ENCODE measurements at places on chromosomes 16 and 17.

- DNase-seq = no peak
Observed at GRCh38 chr17:64154717-64155116, 24.8 kb upstream of the ERN1 start.

DNA sequence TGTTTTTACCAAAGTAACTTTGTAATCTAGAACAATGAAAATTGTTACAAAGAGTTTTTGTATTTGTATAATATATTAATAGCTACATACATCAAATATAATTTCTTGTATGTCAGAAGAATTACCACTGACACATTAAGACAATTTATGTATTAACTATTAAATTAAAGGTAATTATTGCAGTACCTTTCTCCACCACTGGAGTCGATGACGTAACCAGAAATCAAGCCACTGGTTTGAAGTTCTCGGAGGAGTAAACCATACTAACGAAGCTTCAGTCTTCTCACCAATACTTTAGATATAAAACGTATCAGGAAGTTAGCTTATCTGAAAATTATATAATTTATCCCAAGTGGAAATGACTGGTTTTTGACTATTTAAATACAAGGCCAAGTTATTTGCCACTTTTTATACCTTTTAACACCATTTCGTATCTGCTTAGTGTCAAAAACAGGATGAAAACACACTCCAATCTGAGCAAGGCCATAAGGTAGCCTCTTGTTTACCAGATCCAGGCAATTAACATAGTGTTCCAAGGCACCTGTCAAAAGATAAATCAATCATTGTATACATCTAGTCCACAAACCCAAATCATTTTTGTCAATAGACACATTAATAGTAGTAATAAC, 4.3 kb downstream of the POLG2 start:
- DNase-seq = no peak

DNA sequence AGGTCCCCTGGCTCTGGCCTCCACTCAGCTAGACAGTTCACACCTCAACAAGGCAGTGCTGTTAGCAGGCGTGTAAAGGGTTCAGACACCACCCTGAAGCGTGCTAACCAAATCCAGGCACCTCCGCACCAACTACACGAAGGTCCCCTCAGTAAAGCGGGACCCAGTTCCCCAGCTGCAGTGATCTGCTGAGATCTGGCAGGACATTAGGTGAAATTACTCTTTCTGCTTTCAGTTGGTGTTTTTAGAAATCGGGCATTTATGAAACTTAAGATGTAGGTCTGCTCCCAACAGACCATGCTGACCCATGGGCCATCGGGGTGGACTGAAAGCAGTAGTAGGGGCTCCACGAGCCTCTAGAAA, 27.1 kb downstream of the FBXO31 start:
- DNase-seq = no peak

- no peak for DNase-seq
Observed at GRCh38 chr17:82036634-82037091, 834 bp downstream of the DCXR start.

DNA sequence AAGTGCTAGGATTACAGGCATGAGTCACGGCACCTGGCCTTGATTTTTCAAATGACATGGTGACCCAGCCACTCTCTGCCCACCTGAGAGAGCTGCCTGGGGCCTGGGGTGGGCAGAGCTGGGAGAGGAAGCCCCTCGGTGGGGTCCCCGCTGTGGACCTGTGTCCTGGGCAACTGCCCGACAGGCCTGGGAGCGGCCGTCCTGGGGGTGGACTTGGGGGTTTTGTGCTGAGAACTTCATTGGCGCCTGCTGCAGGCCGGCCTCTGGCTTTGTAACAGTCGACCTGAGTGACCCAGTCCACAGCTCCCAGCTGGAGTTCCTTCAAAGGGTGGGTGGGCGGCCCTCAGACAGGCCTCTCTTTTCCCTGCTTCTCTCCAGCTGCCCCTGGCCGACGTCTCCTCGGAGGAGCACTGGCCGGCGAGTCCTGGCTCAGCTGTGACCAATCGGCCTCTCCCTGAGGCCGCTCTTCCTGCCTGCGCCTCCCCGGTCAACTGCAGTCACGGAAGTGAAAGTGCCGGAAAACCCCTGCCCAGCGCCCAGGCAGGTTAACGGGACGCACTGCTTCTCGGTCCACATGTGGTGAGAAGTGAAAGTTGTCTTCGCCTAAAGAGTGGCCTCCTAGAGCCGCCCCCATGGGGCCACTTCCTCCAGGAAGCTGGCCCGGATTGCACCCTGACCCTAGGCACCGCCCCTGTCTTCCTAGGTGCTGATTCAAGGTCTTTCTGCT, 5.5 kb downstream of the CBFA2T3 start:
- no peak for DNase-seq

DNA sequence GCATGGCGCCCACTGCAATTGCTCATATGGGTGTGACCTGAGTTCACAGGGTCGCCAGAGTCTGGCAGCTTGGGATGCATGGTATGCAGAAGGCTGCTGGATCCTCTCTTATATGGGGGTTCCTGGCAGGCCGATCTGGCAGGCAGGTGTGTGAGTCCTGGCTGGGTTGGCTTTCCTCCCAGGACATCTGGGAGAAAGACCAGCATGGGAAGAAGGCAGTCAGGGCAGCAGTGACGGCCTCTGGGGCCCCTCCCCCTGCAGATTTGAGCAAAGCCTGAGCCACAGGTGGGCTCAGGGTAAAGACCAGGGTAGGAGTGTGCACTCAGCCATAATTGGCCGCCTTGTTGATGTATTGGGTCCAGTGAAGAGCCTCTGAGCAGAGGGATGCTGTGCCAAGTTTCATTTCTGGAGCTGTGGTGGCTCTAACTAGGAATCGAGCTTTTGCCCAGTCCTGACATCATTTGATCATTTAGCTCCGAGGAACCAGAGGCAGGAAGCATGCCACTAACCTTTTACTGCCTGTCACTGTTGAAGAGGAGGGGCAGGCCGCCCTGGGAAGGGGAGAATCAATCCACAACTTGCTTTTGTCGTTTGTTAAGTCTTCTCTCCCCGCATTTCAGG, 174.3 kb downstream of the CCDC182 start:
- DNase-seq = no peak

DNA sequence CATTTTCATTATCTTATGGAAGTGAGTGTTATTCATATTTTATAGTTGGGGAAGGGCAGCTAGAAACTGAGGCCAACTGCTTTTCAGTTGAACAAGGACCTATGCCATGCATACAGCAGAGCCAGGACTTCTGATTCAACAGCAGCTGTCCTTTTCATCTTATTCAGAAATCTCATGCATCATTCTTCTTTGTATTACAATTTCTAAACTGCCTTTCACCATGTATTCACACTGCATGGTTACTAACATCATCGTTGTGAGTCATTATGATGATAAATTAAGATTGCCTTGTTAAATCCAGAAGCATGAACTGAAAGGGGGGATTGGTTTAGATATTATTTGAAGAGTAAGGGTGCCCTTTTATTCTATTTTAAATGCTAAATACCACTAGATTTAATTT, 1470.1 kb upstream of the GOT2 start:
- DNase-seq = no peak

GRCh38 chr17:52027620-52028295, 130.8 kb downstream of the CA10 start:
- DNase-seq = no peak

DNA sequence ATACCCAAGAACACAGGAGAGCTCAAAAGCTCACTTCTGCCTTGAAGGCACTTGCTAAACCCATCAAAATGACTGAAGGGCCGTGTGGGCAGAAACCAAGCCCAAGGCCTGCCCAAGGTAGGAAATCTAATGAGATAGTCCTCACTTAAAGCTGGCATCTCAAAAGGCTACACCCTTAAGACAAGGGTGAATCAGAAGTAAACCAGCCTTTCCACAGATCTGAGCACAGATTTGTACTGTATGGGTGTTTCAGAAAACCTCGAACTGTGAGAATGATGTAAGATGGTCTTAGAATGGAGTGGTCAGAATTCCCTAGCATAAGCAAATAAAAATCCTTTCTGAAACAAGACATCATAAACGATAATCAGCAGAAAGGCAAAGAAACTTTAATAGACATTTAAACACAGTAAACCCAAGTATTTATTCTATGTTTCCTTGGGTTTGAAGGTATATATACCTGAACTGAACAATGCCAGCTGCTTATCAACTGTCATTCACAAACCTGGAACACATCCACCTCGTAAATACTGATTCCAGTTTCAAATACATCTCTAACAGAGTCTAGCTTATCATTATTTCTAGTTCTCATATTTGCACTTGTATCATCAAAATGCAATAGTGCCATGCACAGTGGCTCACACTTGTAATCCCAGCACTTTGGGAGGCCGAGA, 37.8 kb downstream of the GLG1 start:
- DNase-seq = no peak

DNA sequence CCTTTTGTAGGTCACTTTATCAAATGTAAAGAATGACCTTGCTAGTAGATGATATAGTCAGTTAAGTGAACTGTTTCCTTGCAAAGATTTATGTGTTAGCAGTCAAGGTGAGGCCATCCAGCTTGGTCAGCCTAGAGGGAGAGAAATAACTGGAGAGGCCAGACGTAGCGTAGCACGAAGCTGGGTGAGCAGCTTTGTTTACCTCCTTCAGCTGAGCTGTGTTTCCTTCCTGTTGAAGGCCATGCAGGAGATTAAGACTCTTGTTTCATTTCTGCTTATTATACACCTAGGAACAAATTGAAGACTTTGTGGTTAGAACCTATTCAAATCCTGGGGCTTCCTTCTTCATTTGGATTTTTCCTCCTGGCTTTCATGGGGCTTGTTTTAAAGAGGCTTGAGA, 267.1 kb downstream of the PHKB start:
- DNase-seq = no peak

DNA sequence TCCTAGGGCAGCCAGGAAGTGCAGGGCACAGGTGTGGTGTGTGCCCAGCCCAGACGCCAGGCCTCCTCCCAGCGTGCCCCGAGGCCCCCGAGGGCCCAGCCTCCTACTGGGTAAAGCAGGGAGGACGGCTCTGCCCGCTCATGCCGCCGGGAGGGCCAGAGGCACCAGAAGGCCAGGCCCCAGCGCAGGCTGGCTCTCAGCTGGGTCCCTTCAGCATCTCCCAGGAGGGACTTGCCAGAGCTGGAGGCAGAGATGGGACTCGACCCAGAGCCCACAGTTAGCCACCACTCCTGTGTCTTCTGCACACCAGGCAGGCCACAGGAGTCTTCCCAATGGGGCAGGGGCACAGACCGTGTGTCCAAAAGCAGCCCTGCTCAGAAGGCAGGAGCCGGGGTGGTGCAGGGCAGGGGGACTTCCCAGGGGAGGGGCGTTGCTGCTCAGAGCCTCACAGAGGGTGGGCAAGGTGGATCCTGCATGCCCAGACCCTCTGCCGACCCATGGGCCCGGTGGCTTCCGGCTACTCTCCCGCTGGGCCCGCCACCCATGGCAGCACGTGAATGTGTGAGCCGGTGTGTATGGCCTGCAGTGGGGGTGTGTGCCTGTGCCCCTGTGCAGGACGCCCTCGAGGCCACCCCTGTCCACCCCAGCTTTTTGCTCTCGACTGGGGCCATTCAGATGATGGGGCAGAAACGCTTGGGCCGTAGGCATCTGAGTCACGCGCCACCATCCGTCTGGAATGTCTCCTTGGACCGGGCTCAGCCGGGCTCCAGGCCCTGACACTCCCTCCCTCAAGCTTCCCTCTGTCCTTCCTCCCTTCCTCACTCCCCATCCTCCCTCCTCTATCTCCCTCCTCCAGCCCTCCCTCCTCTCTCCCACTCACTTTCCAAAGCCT, 5.7 kb upstream of the ZNF469 start:
- DNase-seq = no peak

- no peak for DNase-seq
Observed at GRCh38 chr16:5601957-5602356, 504.4 kb upstream of the EEF2KMT start.

DNA sequence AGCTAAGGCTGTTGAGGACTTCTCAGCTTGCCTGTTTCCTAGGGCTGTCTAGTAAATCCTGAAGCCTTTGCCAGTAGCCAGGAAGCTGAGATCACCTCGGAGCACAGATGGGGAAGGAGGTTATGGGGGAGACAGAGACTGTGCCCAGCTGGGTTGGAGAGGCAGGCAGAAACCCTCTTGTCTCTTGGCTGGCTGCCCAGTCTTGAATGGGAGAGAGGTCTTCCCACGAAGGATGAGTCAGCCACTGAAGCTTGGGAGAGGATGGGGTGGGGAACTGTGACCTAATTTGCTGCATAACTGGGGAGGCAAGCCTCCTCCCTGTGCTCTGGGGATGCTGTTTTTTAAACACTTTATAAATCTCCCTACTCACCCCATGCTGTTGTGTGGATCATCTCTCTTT, 69.8 kb downstream of the SHISA9 start:
- DNase-seq = peak; percentile 78

DNA sequence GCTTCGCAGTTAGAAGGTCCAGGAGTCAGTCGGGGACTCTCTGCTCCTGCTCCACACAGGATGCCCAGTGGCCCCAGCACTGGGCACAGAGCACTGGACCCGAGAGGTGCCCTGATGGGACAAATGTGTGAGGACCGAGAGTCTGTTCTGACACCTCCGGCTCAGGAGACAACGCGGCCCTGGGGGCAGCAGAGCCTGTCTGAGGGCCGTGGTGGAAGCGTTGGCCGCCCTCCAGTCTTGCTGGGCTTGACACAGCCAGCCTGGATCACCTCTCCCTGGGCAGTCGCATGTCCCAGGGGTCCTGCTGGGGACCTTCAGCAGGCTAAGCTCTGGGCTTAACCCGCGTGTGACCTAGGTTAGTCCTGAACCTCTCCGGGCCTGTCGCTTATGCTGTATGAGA, 23.1 kb downstream of the LGALS9 start:
- DNase-seq = no peak

- no peak for DNase-seq
Observed at GRCh38 chr17:82177761-82178498, 34.7 kb downstream of the CCDC57 start.

GRCh38 chr17:45170280-45170930, 8.7 kb downstream of the HEXIM2 start:
- DNase-seq = no peak

- DNase-seq = peak; percentile 72
Observed at GRCh38 chr17:73278465-73279453, 17.1 kb upstream of the CPSF4L start.

DNA sequence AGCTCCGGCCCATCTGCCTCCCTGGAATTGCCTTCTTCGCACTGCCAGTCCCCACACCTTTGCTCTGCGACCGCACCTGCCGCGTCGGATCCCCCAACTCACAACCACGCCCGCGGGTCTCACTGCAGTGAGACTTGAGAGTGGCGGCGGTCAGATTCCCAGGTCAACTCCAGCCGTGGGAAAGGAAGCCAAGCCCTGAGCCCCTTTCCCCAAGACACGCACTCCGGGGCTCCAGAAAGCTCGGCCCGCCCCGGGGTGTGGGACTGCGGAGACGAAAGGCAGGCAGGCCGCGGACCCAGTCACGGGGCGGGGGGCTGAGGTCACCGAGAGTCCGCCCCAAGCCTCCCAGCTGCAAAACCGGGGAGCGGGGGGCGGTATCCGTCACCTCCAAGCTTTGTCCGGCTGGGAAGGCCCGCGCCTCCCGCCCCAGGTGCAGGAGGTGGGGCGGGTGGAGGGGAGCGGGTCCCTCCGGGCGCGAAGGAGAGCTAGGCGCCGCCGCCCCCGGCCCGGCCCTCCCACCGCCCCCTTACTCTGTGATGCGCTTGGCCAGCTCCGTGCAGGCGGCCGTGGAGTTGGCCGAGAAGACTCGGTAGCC, 615 bp downstream of the PRPSAP1 start:
- DNase-seq = no peak

- DNase-seq = no peak
Observed at GRCh38 chr17:2571523-2572303, 21.7 kb upstream of the PAFAH1B1 start.

GRCh38 chr17:57577751-57578607, 167.1 kb downstream of the CCDC182 start:
- peak; percentile 97 for DNase-seq

GRCh38 chr16:84284154-84284722, 10.4 kb upstream of the WFDC1 start:
- peak; percentile 3 for DNase-seq

Measured in NCI-H510A treated with DMSO at 0.1 percent for 48 hours (cell line).